ENCODE measurements at places on chromosomes 1 and 21.

DNA sequence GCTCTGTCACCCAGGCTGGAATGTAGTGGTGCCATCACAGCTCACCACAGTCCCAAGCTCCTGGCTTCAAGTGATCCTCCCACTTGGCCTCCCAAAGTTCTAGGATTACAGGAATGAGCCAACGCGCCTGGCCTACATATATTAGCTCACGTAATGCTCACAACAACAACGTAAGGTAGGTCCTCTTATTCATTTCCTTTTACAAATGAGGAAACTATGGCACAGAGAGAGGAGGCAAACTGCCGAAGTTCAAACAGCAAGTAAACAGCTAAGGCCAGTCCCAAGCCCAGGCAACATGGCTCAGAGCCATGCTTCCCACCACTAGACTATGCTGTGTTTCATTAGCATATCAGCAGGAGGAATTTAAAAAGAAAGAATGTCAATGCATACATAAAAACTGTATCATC lies 284.4 kb downstream of the VAV3 start:
- no peak for DNase-seq

GRCh38 chr1:12080156-12080555 lies 17.1 kb downstream of the TNFRSF8 start:
- DNase-seq: no peak

DNA sequence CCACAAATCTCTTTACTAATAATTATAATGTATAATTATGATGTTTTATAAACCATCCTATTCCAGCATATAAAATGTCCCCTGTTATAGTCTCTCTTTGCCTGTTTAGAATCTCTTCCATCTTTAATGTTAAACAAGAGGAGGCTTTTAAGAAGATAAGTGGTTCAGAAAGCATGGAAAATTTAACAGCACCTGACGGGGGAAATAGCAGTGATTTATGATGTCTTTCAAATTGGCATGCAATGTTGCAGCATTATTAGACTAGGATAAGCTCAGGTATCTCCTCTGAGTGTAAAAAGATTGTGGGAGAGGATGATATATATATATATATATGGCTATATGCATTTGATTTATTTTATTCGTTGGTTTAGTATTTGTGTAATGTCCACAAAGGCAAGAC lies 24.4 kb downstream of the GIPC2 start:
- no peak for DNase-seq

DNA sequence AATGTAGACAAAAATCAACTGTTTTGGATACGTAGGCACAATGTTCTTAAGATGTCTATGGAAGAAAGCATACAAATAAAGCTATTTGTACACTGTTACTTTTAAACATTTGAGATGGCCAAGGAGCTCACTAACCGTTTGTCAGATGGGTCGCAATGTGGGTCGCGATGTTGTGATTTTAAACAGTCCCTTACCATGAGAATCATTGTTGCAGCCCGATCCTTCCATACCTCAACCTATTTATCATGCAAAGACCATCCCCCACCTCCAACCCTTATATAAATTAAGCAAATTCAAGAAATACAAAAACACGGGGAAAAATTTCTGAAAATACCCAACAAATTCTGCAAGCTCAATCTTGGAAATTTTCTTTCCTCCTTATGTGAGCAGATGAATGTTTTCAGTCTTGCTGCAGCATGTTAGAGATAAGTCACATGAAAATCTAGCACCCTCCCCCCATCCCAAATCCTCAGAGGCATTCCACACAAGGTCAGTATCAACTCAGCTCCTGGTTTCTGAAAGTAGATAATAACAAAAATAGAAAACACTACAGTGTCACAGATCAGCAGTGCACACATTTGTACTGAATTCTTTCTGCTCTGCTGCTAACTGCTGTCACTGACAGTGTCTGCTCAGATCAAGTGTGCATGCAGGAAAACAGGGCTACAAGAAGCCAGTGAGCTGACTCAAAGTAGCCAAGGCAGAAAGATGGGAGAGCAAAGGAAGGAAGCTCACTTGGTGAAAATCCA lies 92.9 kb upstream of the TTC39A start:
- DNase-seq: no peak

DNA sequence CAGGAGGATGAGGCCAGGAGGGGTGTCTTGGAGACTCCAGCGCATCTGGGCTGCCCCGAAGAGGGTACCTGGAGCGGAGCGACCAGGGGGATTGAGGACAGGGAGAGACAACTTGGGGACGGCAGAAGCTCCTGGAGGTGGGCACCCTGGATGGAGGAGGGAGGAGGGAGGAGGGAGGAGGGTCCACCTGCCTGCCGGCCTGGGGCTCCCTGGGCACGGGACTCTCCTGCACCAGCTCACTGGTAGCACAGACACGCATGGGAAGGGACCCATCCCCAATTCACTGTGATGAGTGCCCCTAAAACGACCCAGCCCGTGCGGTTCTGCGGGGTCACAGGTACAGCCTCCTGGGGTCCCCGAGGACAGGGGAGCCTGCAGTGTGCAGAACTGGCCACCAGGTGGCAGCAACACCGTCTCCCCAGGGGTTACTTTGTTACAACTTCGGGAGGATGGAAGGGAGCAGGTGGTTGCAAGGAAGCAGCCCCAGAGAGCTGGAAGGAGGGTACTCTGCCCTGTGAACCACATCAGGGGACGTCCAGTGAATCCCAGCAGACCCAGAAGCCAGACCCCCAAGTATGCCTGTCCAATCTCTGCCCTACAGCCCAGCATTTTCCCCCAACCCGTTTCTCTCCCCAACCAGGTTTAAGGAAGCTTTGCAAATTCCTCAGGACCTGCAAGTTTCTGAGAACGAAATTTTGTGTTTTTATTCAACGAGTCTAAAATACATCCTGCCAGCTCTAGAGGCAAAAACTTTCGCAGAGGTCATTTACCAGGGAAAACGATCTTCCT lies 482.4 kb downstream of the NPHP4 start:
- no peak for DNase-seq

DNA sequence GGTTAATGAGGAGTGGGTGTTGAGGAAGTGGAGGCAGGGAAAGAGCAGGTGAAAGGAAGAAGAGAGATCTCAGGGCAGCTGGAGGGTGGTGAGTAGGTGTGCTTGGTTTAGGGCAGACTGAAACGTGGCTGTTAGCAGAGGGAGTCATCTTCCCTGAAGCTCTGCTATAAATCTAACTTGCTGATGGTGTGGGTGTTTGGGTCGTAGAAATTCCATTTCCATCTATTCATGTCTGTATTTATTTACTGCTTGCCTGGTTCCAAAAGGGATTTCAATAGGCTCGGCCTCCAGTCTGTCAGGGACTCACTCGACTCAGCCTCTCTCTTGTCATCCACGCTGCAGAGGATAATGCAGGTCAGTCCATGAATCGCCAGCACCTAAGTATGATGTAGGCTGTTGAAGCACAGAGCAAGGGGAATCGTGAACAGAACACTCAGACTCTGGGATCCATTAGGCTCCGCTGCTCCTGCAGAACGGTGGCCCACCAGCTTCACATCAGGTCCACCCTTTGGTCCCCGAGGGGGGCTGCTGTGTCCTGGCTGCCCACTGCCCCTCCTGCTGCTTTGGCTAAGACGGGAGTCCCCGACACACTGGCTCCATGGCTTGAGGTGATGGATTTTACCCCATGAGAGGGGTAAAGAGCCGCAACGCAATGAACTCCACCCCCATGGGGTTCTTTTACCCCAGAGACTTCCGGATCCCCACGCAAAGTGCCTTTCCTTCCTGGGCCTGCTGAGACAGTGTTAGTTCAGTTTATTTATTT lies 156.2 kb downstream of the RHOU start:
- no peak for DNase-seq

DNA sequence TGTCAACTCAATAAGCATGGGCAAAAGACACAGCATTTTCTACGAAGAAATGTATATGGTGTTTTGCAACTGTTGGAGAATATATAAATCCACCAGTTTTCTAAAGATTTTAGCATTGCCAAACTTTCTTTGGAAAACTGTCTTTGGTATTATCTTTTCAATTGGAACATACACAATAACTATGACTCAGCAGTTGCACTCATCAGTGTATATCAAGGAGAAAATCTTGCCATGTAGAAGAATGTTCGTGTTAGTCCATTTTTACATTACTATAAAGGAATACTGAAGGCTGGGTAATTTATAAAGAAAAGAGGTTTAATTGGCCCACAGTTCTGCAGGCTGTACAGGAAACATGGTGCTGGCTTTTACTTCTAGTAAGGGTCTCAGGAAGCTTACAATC lies 41.1 kb downstream of the PRKAA2 start:
- DNase-seq: no peak
